ENCODE measurements at places on chromosomes 5 and 9. TPM values are rescaled to one million over a fixed set of nuclear protein-coding genes. Genes with fewer than 3 reads are reported as not detected.

Gene VCAN
- 452 TPM for total RNA-seq

Gene FST
- total RNA-seq, result 68.3 TPM

Gene NKD2
- 12.0 TPM for total RNA-seq

Gene STPG3
- not detected for total RNA-seq

Gene ZFR
- 71.6 TPM for total RNA-seq

Gene SLC6A3
- not detected for total RNA-seq

Gene SLC25A46
- 87.9 TPM for total RNA-seq

Gene CDH12
- total RNA-seq, result not detected

Gene SLC34A1
- total RNA-seq, result not detected

Gene IL3
- total RNA-seq, result not detected

Gene ZNF366
- total RNA-seq, result not detected

Gene ZNF879
- total RNA-seq, result 3.8 TPM

Gene CHD1
- total RNA-seq, result 30.0 TPM

Gene PDLIM4
- 53.3 TPM for total RNA-seq

Gene OR2V2
- total RNA-seq, result not detected

Gene TMEM203
- total RNA-seq, result 37.7 TPM

Gene OSMR
- 86.6 TPM for total RNA-seq

Gene LCP2
- not detected for total RNA-seq

Gene F12
- total RNA-seq, result 0.18 TPM

Gene TNFAIP8
- total RNA-seq, result 44.8 TPM

Gene ORM2
- not detected for total RNA-seq

Gene FER
- total RNA-seq, result 20.1 TPM

Gene ACOT12
- total RNA-seq, result 0.74 TPM

Gene GDA
- not detected for total RNA-seq

Gene PCAT7
- total RNA-seq, result not detected
